ENCODE measurements at places on chromosomes 6 and 20.

- DNase-seq: no peak
Observed at GRCh38 chr6:106974336-106974998, at the start of gene CD24. Gene CD24 (minus strand): TSS chr6:106974729. CDS start chr6:106974646, 83 bp downstream.

DNA sequence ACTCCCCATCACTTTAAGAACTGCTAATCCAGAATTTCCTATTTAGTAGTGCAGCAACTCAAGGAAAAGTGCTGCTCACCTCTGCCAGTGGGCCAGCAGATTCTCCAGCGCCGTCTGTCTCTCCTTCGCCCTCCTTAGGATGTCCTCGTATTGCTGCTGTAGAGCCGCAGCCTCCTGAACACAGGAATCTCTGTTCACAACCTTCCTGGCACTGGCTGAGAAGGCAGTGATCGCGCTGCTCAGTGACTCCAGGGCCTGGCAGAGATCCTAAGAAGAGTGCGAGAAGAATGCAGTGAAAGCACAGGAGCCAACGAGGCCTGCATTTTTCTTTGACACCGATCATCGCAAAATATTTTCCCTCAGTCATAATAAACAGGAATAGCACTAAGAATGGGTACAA is 209.0 kb downstream of the SYNE1 start:
- no peak for DNase-seq

DNA sequence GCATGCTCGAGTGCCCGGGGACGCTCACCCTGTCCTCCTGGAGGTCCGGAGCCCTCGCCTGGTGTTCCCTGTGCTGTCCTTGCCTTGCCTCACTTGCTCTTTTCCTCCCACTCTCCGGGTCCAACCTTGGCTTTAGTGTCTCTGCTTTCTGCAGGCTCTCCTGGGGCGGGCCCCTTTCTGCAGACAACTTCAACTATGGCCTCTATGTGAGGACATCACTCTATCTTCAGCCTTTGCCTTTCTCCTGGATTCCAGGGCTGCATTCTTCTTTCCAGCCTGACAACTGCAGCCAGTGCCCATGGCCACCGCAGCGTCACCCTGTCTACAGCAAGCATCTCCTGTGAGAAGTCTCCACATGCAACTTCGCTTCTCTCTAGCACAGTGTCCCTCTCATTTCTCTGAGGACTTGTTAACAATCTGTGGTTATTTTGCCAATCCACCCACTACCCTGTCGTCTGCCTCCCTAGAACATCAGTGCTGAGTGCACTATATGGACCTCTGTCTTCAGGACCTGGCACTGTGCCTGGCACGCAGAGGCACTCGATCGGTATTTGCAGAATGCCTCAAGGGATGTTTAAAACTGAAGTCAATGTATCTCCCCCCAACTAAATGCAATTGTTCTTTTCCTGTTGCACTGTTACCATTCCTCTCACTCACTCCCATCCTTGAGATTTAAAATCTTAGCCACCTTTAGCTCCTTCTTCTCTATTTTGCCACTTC is 35.9 kb downstream of the FOXC1 start:
- peak; percentile 33 for DNase-seq

DNA sequence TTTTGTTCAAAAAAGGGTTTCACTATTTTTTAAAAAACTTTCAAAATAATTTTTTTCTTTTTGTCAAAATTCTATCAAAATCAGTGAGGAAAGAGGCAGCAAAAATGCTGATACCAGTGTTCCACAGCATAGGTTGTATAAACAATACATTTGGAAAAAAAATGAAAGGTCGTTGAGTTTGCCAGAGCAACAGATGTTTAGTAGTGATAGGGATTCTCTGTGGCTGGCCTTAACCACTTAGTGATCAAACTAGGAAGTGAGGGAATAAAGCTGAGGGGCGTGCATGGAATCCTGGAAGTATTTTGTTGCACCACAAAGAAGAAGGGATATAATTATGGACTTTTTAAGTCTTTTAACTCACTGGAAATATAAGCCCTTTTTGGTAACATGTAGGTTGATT is 555.3 kb upstream of the CHD6 start:
- no peak for DNase-seq

DNA sequence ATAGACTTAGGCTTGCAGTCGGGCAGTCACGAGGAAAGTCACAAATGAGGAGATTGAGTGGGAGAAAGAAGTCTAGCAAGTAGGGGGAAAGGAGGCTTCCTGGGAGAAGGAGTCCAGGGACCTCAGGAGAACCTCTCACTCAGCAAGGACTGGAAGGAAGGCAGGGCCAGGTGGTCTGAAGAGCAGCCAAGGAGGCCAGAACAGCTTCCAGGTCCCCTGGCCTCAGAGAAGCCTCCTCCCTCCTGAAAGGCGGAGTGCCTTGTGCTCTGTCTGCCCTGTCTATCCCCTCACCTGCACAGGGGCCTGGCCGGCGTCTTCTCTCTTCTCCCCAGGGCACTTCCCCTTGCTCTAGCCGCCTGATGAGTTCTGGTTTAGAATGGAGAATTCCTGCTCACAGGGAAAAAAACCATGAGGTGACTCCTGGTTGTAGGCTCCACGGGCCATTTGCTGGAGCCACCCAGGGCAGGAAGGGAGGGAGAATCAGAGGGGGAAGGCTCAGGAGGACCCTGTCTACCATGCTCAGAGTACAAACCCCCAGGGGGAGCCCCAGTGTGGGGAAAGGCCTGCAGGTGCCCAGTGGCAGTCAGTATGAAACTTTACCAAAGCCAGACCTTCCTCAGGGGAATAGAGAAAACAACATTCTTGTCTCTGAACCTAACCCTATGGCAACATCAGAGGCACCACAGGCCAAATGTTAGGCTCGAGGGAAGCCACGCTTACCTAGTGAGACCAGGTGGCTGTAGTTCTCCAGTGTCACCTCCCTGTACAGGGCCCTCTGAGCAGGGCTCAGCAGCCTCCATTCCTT is 11.2 kb downstream of the ZNF337 start:
- no peak for DNase-seq

DNA sequence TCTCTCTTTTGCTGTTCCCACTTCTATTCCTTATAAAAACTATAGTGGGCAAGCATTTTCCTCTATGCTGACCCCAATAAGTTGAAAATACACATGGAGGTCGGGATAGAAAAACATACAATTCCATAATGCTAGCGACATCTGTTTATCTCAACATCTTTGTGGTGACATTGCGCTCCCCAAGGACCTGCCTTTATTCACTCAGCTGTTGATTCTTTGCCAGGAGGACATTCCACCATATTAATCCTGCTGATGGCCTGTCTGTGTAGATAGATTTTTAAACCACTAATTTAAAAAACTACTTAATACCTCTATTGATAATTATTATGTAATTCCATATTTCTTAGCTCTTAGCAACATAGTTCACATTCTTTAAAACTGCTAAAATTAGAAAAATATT is 555.3 kb upstream of the MAP3K7 start:
- DNase-seq: no peak

DNA sequence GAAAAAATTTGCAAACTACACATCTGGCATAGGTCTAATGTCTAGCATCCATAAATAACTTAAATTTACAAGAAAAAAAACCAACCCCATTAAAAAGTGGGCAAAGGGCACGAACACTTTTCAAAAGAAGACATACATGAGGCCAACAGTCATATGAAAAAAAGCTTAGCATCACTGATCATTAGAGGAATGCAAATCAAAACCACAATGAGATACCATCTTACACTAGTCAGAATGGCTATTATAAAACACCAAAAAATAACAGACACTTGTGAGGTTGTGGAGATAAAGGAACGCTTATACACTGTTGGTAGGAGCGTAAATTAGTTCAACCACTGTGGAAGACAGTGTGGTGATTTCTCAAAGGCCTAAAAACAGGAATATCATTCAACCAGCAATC is 33.7 kb upstream of the EPB41L2 start:
- peak; percentile 34 for DNase-seq

DNA sequence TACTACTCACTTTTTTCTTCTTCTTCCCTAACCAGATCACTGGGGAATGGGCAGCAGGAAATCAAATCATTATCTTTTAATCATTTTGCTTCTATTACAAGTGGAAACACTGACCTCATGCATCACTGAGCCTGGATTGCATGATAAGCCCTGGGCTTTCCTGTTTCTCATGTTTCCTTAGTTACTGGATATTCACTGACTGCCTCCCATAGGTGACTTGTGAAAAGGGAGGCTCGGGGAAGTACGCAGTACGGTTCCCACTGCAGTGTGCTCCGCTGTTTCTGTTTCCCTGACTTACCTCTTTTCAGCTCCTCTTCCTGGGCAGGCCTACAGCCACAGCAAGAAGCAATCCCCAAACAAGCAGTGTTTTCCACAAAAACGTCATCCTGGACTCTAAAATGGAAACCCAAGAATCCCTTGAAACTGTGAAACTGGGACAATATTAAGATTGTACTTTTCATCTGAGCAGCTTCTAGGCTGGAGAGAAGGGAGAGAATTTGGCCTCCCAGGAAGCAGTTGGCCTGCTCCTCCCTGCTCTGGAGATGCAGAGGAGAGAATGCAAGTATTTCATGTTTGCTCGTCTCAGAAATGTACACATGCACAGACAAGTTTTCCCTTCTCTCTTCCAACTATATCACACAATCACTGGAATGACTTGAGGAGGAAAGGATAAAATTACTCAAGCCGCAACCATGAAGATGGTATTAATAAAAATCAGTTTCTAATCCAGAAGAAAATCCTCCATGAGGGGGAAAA is 13.1 kb downstream of the BTNL2 start:
- no peak for DNase-seq

- no peak for DNase-seq
Observed at GRCh38 chr6:2733324-2733723, 17.4 kb downstream of the MYLK4 start.

DNA sequence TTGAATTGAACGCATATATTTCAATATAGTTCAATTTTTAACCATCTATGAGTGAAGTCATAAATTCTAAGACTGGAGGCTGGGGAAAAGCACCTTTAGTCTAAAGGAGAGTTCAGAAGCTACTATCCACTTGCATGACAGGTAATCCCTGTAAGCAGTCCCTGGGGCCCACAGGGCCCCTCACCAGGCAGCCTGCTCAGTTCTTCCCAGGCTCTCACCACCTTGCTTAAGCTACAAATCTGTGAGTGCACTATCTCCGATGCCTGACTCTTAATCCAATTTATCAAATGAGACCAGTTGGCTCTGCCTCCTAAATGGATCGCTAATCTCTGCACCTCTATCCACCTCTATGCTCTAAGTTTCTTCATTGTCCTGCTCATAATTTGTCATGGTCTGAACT is 413.8 kb downstream of the PTPRT start:
- DNase-seq: no peak

- no peak for DNase-seq
Observed at GRCh38 chr6:97074785-97075184, 150.3 kb downstream of the KLHL32 start.

GRCh38 chr6:108193835-108194234 is 28.0 kb downstream of the NR2E1 start:
- no peak for DNase-seq

DNA sequence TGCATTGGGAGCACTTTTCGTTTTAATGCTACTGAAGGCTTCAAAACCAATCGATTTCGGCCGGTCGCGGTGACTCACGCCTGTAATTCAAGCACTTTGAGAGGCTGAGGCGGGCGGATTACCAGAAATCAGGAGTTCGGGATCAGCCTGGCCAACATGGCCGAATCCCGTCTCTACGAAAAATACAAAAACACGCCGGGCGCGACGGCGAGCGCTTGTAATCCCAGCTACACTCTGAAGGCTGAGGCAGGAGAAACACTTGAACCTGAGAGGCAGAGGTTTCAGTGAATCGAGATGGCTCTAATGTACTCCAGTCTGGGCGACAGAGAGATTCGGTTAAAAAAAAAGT is 58.4 kb downstream of the TRIM38 start:
- peak; percentile 55 for DNase-seq

DNA sequence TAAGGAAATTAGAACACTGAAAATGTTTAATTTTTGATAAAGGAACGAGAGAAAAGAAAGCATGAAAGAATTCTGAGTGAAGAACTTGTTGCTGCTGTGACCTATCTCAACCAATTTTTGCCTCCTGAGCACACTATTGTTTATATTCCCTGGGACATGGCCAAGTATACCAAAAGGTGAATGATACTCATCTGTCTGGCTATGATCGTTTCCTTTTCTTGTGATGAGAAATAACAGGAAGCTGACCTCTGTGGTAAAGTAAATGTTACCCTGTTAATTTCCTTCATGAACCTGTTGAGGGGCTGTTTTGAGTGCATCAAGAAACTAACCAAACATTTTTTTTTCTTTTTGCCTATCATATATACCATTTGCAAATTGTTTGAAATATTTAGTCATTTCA is 69.1 kb downstream of the FIG4 start:
- DNase-seq: no peak

GRCh38 chr20:23305098-23305497 is 45.5 kb upstream of the NXT1 start:
- DNase-seq: peak; percentile 75

DNA sequence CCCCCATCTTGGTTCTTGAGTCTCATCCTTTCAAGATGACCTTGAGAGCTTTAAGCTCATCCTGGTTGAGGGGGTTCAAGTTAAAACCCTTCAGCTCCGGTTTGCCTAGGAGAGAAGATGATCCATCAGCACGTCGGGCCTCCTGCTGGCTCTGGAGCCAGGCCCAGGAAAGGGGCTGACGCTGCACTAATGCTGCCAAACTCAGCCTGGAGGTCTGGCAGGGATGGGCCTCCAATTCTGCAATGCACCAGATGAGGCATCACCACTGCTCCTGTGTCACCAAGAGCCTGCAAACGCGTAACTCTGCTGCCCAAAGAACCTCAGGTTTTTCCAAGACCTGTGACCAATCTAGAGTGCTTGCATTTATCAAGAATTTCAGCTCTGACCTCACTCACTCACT is 6.1 kb downstream of the PDRG1 start:
- DNase-seq: peak; percentile 3

- no peak for DNase-seq
Observed at GRCh38 chr20:62291251-62292066, 11.3 kb upstream of the ADRM1 start.

DNA sequence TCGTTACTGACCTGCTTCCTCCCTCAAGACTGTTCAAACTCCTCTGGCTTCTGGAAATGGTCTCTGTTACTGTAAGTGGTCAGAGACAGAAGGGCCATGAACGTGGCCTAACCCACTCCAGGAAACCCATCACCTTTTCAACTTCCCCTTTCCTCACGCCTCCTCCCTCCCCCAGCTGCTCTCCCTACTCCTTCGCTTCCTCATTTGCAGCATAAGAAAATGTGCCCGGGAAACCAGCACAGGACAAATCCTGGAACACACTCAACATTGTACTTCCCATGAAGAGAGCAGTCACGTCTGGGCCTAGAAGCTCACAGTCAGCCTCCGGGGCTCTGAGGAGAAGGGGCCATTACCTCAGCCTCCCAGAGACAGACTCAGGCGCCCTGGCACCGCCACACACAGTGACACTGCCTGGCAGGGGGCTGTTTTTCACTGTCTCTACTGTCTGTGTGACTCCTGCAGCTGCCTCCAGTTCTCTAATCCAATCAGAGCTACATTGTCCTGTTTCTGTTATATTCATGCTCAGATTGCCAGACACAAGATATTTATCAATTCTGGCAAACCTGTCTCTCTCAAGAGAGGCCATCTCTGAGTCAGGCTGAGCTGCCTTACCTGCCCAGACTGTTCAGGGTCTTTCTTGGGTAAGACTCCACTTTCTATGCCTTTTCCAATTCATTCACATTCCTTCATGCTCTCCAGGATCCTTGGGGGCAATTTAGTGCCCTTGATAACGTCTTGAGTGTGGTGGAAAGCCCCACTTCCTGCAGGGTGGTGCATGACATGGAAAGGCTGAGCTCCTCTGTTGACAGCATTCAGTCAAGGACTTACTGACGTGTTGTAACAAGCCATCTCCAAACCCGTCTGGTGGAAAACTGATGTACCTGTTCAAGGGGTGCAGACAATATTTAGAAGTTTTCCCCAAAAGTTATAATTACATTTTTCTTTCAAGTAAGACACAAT is 242.2 kb downstream of the HIVEP2 start:
- DNase-seq: no peak

- DNase-seq: peak; percentile 86
Observed at GRCh38 chr20:37282556-37282955, 6.9 kb upstream of the MANBAL start.

- DNase-seq: peak; percentile 33
Observed at GRCh38 chr6:68638230-68638900, 3.3 kb downstream of the ADGRB3 start.
